ENCODE measurements at places on chromosomes 13 and 19.

GRCh38 chr13:70363991-70364390 is 255.7 kb upstream of the KLHL1 start:
- no peak for DNase-seq

DNA sequence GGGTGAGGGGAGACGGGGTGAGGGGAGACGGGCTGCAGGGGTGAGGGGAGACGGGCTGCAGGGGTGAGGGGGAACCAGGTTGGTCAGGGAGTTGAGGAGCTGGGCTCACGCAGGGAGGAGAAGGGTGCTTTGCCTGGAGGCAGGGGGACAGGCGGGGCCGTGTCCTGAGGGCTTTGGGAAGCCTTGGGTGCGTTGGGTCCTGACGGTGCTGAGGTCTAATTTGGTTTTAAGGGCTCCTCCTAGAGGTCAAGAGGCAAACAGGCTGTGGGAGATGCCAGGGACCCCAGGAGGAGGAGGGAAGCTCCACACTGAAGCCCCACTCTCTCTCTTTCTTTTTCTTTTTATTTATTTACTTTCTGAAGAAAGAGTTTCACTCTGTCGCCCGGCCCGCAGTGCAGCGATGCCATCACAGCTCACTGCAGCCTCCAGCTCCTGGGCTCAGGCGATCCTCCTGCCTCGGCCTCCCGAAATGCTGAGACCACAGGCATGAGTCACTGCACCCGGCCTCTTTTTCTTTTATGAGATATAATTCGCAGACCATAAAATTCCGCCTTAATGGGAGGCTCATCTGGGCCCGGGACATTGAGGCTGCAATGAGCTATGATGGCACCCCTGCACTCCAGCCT is 9.3 kb upstream of the MISP start:
- no peak for DNase-seq

GRCh38 chr19:51727349-51727880 is 3.6 kb upstream of the HAS1 start:
- no peak for DNase-seq

- DNase-seq = no peak
These were observed 232.9 kb downstream of the FOXO1 start for GRCh38 chr13:40433577-40433976.

DNA sequence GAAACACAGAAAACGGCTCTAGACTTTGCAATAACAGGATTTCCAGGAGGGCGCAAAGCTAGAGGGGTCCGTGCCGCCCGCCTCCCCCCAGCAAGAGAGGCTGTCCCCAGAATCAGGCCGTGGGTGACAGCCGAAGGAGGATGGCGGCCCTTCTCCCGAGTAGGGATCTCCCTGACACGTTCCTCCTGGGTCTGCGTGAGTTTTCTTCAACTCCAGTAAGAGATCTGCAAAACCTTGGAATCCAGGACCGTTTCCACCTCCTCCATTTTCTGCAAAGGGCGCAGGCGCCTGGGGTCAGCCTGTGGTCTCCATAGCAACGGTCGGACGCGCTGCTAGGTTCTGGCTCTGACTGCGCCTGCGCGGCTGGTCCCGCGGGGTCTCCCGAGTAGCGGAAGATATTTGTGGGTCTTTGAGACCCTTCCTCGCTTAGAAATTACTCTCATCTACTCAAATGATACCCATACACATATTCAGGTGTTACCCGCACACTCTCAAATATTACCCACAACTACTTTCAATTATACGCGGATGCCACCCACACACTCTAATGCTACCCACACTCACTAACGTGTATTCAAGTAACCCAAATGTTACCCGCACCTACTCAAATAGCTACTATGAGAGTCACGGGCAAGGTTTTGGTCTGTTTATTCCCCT is 2.1 kb downstream of the PNMA8C start:
- no peak for DNase-seq

- no peak for DNase-seq
These were observed 708.6 kb upstream of the KLHL1 start for GRCh38 chr13:70816853-70817252.

DNA sequence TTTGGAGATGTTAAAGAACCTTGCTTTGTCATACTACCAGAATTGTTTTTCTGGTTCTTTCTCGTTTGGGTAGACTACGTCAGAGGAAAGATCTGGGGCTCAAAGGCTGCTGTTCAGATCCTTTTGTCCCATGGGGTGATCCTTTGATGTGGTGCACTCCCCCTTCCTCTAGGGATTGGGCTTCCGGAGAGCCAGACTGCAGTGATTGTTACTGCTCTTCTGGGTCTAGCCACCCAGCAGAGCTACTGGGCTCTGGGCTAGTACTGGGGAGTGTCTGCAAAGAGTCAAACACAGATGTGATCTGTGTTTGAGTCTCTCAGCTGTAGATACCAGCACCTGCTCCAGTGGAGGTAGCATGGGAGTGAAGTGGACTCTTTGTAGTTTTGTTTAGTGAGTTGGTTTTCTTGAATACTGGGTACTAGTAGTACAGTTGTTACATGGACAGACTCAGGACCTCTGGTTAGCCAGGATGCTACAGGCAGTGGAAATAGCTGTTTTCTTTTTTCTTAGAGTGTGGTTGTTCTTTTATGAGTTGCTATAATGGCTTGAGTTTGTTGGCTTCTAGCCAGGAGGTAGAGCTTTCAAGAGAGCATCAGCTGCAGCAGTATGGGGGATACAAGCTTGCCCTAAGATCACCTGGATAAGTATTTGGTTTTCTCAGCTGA is 34.4 kb downstream of the DNAJC15 start:
- DNase-seq = no peak

DNA sequence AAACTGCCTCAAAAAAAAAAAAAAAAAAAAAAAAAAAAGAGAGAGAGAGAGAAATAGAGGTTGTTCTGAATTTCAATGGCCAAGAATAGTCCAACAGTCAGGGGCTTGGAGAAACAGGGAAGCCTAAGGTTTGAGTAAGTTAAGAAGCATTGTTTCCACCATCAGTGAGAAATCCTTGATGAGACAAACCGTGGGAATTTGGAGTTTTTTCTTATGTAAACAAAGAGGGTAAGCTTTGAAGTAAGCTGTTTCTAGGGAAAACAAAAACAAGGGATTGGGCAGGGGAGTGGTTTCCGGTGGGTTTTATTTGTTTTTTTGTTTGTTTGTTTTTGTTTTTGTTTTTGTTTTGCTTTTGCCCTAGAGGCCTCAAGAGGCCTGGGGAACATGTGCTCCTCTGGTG is 11.2 kb upstream of the ERVV-1 start:
- no peak for DNase-seq

DNA sequence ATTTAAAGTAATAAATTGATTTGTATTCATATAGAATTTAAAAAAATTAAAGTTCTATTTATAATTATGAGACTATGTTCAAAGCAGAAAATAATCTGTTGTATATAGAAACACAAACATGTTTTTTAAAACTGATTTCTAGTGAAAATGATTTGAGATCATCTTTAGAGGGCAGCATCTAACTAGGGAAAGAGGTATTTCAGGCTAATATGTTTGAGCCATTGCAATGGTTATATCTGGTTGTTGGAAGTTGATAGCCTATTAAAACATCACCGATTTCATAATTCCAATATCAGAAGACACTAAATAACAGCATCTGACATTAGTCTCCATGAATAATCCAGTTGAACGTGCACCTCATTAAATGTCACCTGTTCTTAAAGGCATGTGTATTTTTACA is 79.8 kb upstream of the SLITRK6 start:
- no peak for DNase-seq

- DNase-seq = no peak
These were observed 58.3 kb downstream of the RAP2A start for GRCh38 chr13:97492257-97492656.

DNA sequence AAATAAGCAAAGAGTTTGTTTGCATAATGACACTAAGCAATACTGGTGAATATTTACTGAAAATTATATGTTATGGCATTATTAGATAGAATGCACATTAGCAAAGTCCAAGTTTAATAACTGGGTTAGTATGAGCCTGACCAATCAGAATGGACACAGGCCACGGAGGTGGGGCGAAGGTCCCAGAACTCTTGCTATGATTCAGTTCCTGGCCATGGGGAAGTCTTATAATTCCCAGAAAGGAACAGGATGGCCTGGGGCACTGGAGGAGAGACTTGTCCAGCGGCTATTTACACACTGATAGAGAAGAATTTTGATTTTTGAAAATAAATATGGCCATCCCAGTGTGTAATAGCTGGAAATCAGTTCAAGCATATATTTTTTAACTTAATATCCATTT is 372.0 kb downstream of the EFNB2 start:
- no peak for DNase-seq

Data from NCI-H446 (cell line).